ENCODE measurements at places on chromosomes 7 and 10.

DNA sequence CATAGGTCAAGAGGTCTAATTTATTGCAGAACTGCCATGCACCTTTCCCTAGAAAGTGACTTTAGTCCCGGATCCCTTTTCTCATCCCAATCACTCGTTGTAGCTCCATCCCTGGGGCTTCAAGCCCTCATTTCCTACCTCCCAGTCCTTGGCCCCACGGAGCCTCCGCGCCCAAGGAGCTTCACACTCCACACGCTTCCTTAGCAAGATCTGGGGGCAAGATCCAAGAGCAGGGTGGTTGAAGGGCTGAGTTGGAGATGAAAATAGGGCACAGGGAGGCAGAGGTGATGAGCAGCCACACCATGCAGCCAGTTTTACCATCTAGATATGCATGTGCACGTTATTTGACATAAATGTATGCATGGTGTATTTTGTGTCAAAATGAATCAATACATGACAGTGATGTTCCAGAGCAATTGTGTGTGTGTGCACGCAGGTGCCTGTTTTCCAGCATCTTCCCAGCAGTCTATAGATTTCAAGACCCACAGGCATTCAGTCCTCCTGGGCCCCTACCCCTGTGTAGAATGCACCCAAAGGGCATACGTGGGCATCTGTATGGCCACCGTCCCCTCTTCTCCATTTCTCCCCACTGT lies 6.0 kb upstream of the TRPV6 start:
- no peak for DNase-seq

DNA sequence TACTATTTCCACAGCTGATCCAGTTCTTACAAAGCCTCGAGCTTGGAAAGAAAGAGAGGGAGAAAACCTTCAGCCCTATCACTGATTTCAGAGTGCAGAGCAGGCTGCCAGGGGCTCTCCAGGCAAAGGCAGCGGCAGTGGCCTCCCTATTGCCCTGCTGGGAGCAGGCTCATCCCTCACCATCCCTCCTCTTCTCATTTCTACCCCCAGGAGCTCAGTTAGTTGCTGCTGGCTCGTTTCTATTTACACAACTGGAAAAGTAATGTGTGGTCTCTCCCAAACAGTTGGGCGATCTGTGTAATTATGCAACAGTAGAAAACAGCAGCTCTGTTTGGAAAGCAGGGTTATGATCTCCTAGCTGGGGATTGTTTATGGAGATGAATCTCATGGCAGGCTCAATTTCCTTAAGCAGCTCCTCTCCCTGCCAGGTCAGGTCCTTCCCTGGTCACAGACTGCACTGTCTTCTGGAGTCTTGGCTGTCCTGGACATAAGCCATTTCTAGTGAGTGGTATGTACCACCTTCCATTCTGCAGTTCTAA lies 28.7 kb upstream of the TNS3 start:
- DNase-seq: no peak

- DNase-seq: no peak
Observed at GRCh38 chr7:147904219-147904576, 686.4 kb upstream of the C7orf33 start.

GRCh38 chr10:20916976-20917375 lies 19.9 kb upstream of the NEBL start:
- DNase-seq: no peak

- DNase-seq: no peak
Observed at GRCh38 chr10:88256013-88256680, 327.0 kb downstream of the RNLS start.

- no peak for DNase-seq
Observed at GRCh38 chr10:50582766-50583762, 40.7 kb downstream of the SGMS1 start.
